NCI-H774 (cell line): ENCODE measurements at places on chromosomes 1 and 21.
A peak's percentile ranks its signal among the peaks of the same experiment; 100 is the strongest.

DNA sequence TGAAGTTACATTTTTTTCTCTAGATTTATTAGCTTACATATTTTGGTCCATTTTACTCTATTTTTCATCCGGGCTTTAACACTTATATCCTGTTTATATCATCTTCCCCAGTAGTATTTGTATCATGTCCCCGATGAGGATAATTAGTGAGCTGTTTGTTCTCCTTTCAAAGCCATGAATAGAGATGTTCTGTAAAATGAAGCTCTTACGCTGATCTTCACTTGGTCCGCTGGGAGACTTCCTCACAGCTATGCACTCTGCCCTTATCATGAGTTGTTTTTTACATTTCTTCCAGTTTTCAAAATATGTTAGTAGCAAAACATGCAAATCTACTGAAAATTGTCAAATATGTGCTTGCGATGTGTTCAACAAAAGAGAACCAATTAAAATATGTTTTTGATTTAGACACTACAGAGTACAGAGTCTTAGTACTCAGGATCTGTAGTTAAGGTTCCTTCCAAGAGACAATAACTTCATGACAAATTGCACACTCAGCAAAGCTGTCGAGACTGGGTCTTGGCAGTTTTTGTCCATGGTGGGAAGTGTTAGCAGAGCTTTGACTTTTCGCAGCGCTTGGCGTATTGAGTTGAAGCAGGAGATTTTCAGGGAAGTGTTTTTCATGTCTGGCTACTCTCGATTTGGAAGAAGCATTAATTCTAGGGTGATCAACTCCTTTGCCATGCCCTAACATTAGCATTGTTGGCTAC, 292.0 kb upstream of the ADAMTS5 start:
- no peak for DNase-seq

DNA sequence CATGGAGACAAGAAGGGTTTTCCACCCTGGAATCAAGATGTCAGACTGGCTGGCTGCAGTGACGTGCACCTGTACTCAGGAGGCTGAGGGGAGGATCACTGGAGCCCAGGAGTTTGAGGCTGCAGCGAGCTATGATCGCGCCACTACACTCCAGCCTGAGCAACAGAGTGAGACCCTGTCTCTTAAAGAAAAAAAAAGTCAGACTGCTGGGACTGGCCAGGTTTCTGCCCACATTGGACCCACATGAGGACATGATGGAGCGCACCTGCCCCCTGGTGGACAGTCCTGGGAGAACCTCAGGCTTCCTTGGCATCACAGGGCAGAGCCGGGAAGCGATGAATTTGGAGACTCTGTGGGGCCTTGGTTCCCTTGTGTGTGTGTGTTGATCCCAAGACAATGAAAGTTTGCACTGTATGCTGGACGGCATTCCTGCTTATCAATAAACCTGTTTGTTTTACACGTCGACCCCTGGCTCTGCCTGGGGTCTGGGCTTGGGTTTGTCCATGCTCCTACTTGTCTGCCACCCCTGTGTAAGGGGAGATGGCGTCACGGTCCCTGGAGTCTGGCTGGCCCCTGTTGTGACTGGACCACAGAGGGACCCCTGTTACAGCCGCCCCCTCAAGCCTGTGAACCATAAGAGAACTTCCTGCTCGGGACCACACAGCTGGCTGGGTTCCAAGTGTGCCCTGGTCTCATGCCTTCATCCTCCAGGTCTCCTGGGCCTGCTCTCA, 20.9 kb upstream of the VPS13D start:
- peak; percentile 22 for DNase-seq

DNA sequence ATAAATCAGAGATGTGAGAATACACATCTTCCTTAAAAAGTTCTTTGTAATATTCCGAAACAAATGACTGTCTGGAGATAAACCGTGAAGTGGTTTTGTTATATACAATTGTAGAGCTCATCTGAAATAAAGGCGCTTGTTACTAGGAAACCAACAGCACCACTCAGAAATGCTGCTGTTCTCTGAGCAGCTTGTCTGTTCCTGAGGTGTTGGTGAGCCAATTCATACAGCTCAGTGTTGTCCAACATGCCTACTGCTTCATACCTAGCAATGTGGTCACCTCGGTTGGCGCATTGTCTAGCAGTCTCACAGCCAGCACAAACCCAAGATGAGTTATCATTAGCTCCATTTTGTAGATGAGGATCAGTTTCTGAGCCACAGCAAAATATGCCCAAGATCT, 44.4 kb downstream of the GFI1 start:
- DNase-seq, result no peak

DNA sequence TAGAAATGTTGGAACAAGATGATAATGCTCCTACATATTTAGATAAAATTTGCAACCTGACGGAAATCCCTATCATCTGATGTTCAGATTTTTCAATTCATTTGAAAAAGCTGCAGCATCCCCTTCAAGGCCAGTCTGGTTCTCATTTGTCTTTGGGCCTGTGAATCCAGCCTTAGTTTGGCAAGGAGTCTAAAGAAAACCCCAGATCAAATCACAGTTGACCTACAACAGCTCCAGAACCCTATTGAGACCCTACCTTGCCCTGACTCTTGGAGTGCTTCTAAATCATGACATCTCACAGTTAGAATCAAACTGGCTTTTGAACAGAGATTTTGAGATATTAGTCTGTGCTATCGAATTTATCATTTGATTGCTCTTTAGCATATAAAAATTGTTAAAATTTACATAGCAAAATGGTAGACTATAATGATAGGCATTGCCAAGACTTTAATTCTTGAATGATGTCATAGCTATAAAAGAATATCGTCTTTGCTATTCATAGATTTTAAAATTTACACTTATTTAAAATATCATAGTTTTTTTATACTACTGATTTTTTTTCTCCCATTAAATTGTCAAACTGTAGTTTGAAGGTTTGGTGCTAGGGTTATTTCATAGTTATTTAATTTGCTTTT, 2.2 kb downstream of the PPP2R5A start:
- DNase-seq, result no peak

DNA sequence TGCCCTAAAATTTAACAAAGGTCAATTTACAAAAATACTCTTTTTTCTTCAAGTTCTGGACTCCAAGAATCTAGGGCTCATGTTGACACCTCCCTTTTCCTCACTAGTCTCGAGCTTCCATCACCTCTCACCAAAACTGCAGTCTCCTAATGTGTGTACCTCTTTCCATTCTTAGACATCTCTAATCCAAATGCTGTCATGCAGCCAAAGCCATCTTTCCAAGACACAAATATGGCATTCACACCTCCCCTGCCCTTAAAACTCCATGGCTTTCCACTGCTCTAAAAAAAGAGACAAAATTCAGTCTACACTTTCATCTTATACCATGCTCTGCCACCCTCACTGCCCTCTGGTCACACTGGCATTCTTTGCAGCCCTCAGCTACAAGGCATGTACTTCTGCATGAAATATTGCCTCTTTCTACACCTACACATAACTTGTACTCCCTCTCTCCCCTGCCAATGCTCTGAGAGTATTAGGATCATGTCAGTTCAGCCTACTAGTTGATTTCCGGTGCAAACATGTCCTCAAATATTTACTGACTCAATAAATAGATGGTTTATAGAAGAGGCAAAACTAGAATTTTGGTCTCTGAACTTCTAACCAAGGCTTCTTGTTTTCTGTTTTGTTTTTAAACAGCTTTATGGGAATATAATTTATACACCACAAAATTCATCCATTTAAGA, 26.9 kb downstream of the ADSS2 start:
- DNase-seq, result no peak

- DNase-seq, result no peak
Measured at GRCh38 chr1:67955591-67955990, 94.8 kb downstream of the DIRAS3 start.

- DNase-seq, result peak; percentile 10
Measured at GRCh38 chr1:101520302-101520701, 283.5 kb downstream of the S1PR1 start.

GRCh38 chr1:88302843-88303486, 381.1 kb upstream of the PKN2 start:
- DNase-seq, result no peak

GRCh38 chr1:84089867-84090266, 54.2 kb upstream of the PRKACB start:
- no peak for DNase-seq

DNA sequence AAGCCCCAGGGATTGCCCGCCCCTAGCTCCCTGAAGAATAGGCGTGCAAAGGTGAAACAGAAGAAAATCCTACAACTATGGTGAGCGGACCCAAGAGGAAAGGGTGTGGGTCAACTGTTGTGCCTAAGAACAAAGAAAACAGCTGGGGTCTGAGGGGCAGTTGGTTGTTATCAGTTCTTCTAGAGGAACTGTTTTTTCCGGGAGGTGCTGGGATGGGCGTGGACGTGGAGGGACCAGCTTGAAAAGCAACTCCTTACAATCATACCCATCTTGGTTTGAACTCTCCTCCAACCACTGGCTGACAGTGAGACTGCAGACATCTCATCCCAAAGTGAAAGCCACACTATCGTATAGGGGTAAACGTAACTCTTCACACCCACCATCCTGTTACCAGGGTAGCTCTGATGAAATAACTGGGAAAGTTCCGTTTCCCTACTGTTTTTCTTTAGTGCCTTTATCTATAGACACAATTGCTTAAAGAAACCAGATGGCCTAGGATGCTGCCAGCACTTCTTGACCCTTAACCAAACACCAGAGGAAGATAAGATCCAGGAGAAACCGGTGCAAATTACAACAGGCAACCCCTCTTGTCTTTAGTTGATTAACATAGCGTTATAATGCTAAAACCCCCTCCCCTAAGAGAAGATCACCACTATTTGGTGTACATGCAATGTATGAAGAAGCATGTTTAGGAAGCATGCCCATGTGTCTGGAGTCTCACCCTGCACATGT, 25.6 kb upstream of the FAM89A start:
- no peak for DNase-seq

DNA sequence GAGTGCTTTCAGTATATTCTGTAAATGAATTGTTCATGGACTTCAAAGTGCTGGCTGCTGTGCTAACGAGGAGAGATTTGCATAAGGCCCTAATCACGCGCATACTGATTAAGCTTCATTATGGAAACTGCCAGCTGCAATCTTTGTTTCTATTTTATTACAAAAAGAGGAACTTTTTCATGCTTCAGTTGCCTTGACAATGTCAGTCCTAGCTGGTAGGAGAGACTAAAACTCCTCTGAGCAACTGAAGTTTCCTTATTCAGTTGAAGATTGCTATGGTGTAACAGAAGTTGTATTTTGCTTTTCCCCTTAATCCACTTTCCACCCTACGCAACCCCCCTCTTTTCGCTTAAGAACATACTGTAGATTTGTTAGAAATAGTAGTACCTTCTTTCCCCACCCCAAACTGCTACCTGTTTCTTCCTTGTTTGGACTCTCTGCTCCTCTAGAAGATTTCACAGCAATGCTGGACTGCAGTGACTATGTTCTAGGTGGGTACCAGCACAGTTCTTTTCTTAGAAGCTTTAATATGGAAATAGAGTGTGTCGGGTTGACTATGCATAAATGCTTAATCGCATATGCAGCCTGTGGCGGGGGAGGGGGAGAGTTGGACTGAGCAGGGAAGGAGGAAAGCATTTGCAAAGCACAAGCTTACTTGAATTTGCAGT, 108.3 kb downstream of the POU2F1 start:
- DNase-seq, result no peak

DNA sequence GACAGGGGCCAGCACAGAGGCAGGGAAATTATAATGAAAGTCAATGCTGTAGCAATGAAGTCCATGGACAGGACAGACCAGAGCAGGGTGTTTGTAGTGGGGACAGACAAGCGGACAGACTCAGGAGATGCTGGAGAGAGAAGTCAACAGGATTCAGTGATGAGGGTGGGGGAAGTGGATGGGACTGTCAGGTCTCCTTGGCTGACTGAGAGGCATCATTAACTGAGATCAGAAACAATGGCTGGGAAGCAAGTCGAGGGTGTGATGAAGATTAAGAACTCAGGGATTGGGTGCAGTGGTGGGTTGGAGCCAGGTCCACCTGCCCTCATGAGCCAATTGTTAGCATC, 25.5 kb downstream of the CD58 start:
- no peak for DNase-seq
